ENCODE measurements at places on chromosomes 2 and 18. TPM values are rescaled to one million over a fixed set of nuclear protein-coding genes. Genes with fewer than 3 reads are reported as not detected.

DNA sequence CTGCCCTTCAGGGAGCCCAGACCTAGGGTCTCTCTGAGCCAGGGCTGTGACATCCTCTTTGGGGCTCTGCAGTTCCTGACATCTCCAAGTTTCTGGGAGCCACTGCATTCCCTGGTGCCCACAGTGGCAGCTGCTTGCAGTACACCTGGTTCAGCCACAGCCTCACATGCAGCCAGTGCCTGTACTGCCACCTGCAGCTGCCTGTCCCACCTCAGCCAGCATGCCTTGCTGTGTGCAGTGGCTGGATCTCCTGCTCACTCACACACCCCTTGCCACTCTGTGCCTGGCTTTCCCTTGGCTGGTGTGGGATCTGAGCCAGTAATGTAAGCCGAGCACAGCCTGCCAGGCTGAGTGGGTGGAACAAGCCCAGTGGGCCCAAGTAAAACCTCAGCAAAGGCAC is 1288.7 kb downstream of the CNTNAP5 start:
- no peak for DNase-seq

DNA sequence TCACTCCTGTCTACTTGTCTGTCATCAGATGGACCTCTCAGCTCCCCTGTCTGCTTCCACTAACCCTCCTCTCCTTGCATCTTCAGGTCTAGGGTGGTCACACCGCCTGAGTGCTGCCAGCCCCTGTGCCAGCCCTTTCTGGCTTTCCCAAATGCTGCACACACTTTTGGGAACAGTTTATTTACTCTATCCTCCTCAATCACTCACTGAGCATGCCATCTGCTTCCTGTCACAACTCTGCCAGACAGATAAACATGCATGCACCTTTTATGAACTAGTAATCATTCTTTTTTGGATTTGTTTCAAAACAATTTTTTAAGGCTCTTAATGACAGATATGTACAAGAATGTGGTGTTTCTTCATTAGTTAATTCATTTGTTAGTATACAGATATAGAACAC is 56.3 kb upstream of the CCDC195 start:
- DNase-seq: no peak

DNA sequence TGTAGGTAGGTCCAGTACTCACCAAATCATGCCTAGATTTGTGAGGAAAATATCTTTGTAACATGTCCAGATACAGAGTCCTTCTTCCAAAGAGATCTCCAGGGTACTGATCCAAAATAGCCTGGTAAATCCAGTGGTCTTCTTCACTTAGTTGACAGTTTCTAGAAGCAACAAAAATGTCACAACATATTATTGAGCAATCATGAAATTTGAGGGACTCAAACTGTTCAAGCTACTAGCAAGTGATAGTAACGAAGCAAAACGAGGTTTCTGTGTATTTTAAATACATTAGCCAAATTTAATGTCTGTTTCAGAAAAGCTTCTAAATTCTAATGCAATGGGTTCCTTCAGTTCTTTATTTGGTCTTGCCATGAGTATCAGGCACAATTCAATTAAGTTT is 142.8 kb downstream of the CCDC148 start:
- no peak for DNase-seq

DNA sequence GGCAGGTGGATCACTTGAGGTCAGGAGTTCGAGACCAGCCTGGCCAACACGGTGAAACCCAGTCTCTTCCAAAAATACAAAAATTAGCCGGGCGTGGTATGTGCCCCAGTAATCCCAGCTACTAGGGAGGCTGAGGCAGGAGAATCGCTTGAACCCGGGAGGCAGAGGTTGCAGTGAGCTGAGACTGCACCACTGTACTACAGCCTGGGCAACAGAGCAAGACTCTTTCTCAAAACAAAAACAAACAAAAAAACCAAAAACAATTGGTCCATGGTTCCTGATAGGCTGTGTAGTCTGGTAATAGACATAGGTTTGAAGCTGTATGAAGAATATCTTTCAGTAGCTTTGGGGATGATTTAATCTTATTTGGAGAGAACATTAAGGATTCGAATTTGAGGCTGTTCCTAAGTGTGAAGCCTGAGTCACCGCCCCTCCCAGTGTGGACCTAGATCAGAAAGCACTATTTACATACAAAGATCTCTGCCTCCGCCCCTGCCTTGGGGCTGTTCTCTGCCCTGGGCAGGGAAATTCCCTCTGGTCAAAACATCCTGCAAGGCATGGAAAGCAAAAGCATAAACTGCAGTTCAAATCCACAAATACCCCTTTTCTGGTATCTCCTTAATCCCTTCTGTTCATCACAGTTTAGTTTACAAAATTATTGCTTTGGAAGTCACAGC is 52.8 kb upstream of the PMAIP1 start:
- DNase-seq: no peak

GRCh38 chr2:45140675-45141074 is 131.4 kb upstream of the SIX2 start:
- no peak for DNase-seq

The PID1 gene
- 9.1 TPM for total RNA-seq

The REG1B gene
- total RNA-seq: not detected

The SERPINB10 gene
- not detected for total RNA-seq

The CDH2 gene
- 269 TPM for total RNA-seq

The LDLRAD4 gene
- total RNA-seq: 41.2 TPM

DNA sequence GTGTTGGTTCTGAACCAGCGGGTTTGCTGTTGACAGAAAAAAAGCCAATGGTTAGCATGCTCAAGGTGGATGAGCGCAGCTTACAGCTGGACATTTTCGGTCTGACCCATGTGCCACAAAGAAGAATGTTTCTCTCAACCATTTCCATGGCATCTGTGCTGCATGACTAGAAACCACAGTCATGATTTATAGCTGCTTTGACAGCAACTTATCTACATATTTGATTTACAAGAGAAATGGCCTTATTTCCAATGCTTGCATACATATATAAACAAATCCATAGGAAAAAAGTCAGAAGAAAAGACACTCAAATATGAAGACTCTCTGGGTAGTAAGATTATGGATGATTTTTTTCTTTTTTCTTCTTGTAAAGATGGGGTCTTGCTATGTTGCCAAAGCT is 98.2 kb downstream of the DYNC1I2 start:
- no peak for DNase-seq

The LBX2 gene
- 0.83 TPM for total RNA-seq

- DNase-seq: no peak
Observed at GRCh38 chr2:42073739-42074503, 26.1 kb downstream of the PKDCC start.

The OTOS gene
- not detected for total RNA-seq

The REG3A gene
- not detected for total RNA-seq

DNA sequence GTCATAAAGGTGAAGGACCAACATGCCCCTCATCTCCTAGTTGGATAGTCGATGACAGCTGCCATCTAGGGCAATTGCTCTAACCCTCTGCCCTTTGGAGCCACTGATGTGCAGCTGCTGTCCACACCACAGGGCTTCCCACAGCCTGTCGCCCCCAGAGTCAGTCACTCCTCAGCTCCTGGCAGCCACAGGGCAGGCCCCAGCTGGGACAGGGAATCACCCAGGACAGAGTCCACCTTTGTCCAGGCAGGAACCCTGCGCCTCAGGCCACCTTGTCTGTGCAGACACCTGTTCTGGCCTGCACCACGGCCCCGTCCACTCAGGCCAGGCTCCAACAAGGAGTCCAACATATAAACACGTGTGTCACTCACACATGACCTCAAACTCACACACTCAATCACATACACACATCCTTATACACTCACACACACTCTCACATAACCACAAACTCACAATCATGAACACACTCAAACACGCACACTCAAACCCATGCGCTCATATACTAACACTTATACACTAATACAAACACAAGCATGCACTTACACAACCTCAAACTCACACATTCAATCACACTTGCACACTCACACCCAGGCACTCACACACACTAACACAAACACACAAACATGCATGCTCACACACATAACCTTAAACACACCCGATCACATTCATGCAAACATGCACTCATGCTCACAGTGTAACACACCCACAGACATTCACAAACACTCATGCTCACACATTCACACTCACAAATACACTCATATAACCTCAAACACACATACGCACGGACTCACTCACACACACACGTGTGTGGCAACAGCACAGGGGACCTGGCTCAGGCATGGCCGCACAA is 29.7 kb downstream of the HDAC4 start:
- DNase-seq: no peak

Measured in right atrium auricular region (tissue), 2 donors.